Stimulated activated CD4-positive, alpha-beta T cell treated with anti-CD3 and anti-CD28 coated beads, Interleukin-2, amount 100 ng/mL, for 24 hours (primary cell): ENCODE measurements at places on chromosomes 4 and X.

DNA sequence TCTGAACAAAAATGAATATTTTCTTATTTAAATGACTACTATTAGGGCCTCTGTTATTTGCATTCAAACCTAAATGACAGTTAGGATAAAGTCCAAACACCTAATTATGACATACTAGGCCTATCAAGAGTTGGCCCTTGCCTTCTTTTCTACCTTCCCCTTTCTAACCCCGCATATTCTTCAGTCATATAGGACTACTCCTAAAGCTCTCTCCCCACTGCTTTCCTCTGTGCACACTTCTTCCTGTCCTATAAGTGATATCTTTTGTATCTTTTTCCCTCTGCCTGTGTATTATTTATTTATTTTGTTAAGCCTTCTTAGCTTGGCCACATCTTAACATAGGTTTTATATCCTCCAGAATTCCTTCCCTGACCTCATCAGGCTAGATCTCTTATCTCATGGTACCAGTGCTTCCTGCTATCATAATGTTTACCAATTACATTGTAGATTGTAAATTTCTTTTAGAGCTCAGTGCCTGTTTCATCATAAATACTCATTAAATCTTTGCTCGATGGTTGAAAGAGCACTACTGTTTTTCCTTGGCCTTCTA lies 22.5 kb downstream of the ERVMER34-1 start:
- DNase-seq: no peak

GRCh38 chr4:11004818-11005217 lies 320.2 kb upstream of the CLNK start:
- no peak for DNase-seq

DNA sequence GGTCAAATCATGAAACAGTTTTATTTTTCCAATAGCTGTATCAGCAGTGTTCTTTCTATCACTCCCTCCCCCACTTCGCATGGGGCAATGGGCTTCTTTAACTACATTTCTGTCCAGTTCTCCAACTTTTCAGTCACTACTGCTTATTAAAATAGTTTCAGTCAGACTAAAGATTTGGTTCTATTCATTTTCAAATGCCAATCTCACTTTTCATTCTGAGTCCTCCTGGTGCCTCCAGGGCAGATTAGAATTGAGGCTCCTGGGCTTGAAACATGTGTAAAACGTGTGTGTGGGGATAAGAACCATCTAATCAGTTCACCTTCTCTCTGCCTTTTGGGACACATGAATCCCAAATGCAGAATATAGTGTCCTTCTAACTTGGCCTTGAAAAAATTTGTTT lies 3.5 kb upstream of the BEX3 start:
- DNase-seq: no peak

- DNase-seq: no peak
These were observed 298.3 kb upstream of the AGA start for GRCh38 chr4:177740563-177740962.

GRCh38 chr4:126475730-126476129 lies 1157.0 kb upstream of the INTU start:
- DNase-seq: no peak

GRCh38 chr4:77196866-77197265 lies 39.9 kb downstream of the CCNG2 start:
- DNase-seq: no peak

- DNase-seq: no peak
These were observed 116.7 kb upstream of the GLRA2 start for GRCh38 chrX:14412686-14413085.

- no peak for DNase-seq
These were observed 111.9 kb downstream of the STOX2 start for GRCh38 chr4:184016759-184017668.

- DNase-seq: no peak
These were observed 98.2 kb downstream of the SLC39A8 start for GRCh38 chr4:102247041-102247440.

DNA sequence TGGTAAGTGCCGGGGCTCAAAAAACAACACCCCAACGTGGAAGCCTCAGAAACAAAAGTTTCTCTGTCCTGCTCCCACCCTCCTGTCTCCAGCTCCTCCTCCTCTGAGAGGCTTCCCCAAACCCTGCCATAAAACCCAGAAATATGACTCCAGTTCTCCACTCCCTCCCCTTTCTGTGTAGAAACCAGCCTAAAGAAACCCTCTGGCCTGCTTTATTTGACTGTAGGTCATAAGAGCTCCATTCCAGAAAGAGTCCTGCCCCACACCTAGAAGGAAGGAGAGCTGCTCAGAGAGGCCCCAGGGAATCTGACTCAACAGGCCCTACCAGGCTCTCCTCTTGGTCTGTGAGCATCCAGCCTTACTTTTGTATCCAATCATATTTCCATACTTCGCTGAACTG lies 872 bp upstream of the S100P start:
- DNase-seq: no peak

GRCh38 chr4:151443247-151443646 lies 34.3 kb downstream of the FHIP1A start:
- no peak for DNase-seq

- DNase-seq: no peak
These were observed 559.7 kb upstream of the FAT1 start for GRCh38 chr4:187283201-187283955.

DNA sequence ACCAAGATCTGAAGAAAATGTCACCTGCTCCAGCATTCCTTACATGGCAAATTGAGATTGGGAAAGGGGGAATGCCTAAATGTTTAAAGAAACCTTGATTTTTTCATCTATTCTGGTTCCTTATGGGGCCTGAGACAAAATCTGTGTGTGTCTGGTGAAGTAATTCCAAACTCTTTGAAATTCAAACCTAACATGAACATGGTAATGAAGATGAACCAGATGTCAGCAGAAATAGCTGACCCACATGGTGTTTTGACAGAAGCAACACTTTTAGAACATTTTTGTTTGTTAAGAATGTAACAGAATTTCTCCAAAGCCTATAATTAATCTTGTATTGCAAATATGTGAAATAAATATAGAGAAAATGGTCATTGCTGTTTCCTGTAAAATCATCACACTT lies 133.0 kb downstream of the PARM1 start:
- no peak for DNase-seq

- DNase-seq: no peak
These were observed 26.5 kb upstream of the FUNDC1 start for GRCh38 chrX:44569122-44569521.

- DNase-seq: no peak
These were observed 35.2 kb upstream of the LNX1 start for GRCh38 chr4:53626491-53626890.

DNA sequence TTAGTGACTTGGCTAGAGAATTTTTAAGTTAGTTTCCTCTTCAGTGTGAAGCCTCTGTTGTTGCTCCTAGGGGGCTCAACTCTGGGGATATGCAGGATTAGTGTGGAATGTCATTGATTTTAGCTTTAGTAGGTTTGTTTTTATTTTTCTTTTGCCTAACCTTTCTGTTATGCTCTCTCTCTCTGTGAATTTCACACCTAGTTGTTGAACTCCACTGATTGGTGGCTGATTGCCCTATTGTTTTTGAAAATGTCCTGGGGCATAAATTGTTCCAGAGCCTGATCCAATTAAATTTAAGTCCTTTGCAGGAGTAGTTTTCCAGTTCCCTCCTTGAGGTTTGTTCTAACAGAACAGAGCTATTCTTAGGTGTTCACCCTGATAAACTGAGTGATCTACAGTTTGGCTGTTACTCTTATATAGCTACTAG lies 393.3 kb upstream of the CTSO start:
- no peak for DNase-seq

DNA sequence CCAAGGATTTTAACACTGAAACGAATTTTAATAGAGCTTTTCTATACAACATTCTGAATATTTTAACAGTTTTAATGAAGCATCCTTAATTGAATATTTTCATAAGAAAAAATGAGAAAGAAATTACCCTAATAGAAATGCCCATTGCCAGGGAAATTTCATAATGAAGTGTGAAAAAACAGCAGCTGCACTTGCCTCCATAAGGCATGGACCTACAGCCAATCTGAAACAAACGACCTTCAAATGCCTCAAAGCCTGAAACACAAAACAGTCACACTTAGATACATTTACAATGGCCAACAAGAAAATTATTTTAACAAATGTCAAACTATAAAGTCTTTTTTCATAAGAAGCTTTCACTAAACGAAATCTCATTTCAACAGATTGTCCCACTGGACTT lies 74.4 kb downstream of the SLC9B1 start:
- no peak for DNase-seq

- DNase-seq: no peak
These were observed 1029.0 kb upstream of the AGA start for GRCh38 chr4:178470996-178471784.

DNA sequence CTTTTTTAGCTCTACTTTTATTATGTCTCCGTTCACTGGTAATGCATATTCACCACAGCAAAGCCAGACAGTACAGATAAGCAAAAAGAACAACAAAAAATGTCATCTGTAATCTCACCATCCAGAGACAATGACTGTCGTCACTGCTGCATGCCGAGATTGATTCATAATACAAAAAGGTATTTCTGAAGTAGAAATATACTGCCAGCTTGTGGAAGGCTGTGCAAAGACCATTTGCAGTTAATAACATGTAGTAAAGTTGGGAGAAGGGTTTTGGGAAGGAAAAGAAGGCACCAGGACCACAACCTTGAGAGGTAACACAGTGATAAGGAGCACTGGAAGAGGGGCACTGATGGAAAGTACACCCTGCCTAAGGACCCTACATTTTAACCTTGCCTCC lies 223.0 kb upstream of the ZIC3 start:
- DNase-seq: no peak

GRCh38 chrX:86604607-86605006 lies 456.4 kb downstream of the DACH2 start:
- DNase-seq: no peak

DNA sequence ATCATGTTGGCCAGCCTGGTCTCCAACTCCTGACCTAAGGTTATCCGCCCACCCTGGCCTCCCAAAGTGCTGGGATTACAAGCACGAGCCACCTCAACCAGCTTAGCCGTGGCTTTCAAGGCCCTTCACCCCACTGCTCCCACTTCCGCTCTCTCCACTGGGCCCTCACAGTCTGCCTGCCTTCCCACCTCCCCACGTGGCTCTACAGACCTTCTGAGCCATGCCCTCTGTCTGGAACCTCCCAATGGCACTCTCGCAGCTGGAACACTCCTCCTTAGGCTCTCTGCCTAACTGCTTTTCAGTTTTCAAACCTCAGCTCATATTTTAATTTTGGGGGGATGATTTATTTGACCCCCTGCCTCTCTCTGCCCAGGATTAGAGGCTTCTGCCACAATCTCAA lies 59.3 kb upstream of the SH3RF1 start:
- no peak for DNase-seq

DNA sequence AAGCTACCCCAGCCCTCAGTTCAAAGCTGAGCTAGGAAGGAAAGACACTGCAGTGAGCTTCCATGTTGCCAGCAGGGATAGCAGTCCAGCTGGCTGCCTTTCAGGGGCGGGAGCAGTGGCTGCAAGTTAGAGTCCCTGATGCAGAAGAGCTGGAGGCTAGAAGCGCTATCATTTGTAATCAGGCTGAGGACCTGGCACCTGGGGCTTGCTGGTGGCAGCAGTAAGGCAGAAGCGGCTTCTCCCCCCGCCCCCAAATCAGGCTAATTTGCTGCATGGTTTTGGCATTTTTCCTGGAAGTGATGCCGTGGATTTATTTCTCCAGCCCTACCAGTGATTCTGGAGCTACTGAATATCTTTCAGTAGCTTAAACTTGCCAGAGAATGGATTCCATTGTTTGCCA lies 203.3 kb downstream of the CLCN4 start:
- no peak for DNase-seq

- no peak for DNase-seq
These were observed 41.7 kb upstream of the FRMD7 start for GRCh38 chrX:132169554-132169953.

DNA sequence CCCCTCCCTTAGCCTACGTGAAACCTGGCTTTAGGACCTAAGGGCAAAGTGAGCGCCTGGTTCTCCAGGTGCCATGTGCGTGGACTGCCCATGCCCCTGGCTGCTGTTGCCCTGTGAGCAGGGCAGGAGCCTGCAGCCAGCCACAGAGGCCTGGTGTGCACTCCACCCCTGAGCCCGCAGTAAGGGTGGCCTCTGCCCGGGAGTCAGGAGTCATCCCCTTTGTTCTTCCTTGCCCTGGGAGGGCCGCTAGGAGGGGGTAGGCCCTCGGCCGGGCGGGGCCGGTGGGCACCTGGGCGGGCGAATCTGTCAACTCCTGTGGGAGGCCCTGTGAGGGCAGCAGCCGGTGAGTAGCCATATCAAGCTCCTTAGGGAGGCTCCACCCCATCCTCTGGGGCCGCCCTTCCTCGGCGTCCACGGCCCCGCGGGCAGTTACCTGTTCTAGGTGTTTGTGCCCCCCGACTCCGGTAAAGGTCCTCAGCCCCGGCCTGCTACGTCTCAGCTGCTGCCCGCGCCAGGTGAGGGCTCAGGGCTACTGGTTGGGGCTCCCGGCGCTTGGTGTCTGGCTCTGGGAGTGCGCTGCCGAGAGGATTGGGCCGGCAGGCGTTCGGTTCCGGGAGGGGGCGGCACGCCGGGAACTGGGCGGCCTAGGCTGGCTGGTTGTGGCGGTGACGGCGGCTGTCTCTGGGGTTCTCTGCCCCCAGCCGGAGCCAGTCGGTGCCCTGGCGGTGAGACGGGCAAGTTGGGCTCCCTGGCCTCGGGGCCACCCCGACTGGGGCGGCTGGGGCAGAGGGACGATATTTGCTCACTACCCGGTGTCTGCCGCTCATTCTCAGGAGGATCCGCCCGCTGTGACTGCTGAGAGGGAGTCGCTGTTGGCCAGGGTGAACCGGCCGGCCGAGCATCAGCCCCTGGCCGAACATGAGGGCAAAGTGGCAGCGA lies 1060.2 kb downstream of the TECRL start:
- DNase-seq: no peak

DNA sequence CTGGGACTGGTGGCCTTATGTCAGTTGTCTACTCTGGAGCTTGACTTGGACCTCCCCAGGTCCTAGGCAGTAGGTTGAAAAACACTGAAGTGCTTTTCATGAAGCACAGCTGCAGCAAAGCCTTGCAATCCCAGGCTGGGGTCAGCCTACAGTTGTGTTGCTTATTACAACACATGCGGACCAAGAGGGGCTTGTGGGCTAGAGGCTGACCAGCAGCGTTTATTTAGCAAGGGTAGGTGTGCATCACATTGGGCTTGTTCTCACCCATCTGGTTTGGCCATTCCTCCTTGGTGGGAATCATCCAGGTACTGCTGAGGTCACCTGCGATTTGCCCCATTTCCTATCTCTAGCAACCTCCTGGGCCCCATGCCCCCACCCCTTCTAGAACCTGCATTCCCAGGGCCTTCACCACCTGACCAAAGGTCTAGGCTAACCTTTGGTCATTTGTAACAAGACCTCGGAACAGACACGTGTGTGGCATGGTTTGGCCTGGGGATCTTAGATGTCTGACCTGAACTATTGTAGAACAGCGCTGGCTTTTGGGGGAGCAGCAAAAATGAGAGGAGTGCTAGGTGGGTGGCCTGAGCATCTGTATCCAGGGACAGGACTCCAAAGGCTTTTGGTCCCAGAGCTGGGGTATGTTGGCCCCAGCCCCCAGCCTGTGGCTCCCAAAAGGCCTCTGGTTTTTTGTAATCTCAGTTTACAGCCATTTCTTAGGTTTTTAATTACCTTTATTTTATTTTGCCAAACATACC lies 3.0 kb downstream of the RPL10 start:
- peak; percentile 38 for DNase-seq

- DNase-seq: no peak
These were observed 140.5 kb downstream of the PACRGL start for GRCh38 chr4:20840648-20841190.
